ENCODE measurements at places on chromosomes 5 and 9.

GRCh38 chr9:109518621-109519335 is 20.7 kb upstream of the PTPN3 start:
- DNase-seq, result no peak

DNA sequence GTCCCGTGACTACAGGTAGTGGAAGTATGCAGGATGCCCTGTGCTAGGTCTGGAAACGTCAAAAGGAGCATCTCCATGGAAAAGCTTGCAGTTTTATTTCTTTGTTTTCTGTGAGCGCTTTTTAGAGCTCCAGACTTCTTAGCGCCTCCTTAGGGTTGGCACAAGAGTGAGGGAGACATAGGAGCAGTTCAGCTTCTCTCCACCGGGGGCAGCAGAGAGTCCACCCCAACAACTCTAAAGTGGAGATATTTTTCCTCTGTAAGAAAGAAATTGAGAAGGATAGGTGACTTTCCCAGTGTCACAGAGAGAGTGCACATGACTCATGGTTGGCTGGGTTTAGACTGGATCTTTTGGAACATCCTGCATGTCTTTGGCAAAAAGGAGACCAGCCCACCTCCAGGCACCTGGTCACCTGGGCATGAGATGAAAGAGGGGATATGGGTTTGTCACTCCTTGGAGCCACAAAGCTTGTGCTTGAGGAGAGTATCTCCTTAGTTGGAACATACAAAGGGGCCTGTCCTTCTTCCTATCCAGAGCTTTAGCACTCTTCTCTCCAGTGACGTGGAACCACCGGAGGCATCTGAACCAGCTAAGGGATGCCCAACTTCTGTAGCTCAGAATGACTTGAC is 637.7 kb downstream of the SEMA5A start:
- DNase-seq, result no peak

DNA sequence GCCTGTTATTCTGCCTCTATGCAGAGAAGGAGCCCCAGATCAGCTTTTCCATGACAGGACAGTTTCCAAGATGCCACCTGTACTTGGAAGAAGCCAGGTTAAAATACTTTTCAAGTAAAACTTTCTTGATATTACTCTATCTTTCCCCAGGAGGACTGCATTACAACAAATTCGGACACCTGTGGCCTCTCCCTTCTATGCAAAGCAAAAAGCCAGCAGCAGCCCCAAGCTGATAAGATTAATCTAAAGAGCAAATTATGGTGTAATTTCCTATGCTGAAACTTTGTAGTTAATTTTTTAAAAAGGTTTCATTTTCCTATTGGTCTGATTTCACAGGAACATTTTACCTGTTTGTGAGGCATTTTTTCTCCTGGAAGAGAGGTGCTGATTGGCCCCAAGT is 301 bp upstream of the IL4 start:
- DNase-seq, result no peak

DNA sequence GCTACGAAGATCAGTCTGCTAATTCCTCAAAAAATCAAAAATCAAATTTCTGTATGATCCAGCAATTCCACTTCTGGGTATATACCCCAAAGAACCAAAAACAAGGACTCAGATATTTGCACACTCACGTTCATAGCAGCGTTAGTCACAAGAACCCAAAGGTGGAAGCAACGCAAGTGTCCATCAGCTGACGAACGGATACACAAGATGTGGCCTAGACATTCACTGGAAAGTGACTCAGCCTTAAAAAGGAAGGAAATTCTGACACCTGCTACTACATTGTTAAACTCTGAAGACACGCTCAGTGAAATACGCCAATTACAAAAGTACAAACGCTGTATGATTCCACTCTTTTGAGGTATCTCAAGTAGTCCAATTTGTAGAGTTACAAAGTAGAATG is 93.3 kb downstream of the OTULIN start:
- DNase-seq, result no peak

GRCh38 chr5:39262981-39263380 is 43.6 kb upstream of the FYB1 start:
- DNase-seq, result peak; percentile 11

DNA sequence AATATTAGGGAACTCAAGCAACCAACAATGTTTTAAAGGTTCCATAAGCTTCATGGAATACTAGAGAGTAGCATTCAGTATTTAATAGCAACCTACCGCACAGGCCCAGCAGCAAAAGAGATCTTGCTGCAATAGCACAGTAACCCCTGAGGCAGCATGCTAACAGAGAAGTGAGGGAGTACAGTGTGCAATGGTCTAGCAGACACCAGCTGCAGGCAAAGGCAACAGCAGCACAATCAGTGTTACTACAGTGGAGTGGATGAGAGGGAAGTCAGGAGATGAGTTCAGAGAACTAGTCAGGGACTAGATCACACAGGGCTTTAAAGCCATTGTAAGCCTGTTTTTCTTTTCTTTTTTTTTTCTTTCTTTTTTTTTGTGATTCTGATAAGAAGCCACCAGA is 2.8 kb downstream of the TICAM2 start:
- no peak for DNase-seq

- no peak for DNase-seq
These were observed 324.5 kb downstream of the ARHGEF28 start for GRCh38 chr5:73950441-73950873.

DNA sequence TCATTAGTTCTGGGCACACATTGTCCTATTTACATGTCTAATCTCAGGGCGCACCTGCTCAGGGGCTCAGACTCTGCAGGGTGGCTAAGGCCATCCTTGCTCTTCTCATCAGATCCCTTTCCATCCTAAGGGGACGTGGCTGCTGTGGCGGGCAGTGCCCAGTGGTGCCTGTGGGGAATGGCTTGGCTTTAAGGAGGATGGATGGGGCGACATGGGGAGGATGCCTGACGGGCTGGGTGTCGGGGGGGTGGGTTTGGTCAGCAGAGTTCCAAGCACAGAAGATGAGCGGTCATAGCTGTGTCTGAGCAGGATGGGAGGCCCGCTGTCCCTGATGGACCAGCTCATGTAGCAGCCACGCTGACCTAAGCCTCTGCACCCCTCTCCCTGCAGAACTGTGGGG is 40.9 kb upstream of the SUSD3 start:
- DNase-seq, result no peak

DNA sequence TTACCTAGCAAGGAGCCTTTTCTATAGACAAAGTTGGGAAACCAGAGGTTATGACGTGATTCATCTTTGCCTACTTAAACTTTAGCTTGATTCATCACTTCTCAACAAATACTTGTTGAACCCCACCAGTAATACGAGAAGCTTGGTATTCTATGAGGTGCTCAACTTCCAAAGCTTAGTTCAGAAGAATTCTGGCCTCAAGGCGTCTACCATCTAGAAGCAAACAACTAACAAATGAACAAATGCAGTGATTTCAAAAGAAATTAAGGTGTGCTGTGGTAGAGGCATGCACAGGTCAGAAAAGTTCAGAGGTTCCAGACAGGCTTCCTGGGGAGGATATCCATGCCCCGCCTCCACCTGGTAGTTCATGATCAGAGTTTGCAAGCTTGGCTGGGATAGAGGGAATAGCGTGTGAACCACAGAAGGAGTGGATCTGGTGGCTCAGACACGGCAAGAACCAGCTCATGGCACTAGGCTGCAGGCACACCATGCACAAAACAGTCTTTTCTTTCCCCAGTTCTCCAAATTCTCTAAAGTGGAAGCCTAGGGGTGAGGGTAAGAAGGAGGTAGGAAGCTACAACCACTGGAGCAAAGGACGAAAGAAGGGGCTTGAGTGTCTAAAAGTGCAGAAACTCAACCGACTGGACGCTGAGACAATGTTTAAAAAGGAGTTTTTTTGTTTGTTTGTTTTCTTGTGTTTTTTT is 473.0 kb downstream of the RAB3C start:
- DNase-seq, result no peak

GRCh38 chr9:70367305-70367930 is 47.0 kb downstream of the KLF9 start:
- no peak for DNase-seq

DNA sequence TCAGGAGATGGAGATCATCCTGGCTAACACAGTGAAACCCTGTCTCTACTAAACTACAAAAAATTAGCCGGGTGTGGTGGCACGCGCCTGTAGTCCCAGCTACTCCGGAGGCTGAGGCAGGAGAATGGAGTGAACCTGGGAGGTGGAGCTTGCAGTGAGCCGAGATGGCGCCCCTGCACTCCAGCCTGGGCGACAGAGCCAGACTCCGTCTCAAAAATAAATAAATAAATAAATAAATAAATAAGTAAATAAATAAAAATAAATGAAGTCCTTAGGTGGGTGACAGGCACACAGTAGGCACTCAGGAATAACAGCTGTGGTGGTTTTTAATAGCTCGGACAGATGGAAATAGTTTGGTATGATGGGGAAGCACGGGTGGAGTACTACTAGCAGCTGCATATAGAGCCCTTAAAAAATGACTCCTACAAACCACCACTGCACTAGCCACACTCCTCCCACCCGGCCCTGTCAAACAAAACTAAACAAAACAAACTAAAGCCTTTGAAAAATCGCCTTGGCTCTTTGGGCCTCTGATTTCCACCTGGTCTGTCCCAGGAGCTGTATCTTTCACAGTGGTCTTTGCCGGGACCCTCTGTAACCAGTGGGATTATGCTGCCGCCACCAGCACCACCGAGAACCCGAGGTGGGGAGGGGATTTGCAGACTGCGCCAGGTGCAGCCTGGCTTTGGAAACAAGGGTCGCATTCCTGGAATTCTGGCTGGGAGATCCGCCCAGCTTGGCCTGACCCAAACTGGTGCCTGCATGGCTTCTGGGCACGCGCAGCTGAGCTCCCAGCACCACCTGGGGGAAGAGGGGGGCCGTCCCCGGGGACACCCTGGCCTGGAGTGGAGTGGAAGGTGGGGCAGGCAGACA is 5.1 kb upstream of the WDR5 start:
- DNase-seq, result no peak

DNA sequence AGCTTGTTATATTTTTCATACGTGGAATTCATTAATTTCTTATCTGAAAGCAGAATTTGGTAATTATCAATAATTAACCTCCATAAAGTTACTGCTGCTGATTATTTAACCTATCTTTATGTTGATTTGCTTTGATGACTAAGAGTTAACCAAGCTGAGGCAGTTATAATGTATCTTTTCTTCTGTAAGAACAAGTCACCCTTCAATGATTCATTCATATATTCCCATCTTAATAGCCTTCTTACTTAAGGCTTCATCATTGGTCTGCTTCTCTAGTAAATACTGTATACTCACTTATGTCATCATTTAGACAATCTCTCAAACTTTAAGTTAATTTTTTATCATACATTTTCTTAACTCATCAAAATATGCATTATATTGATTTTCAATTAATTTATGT is 592.2 kb downstream of the ANXA1 start:
- DNase-seq, result no peak

- no peak for DNase-seq
These were observed 482.6 kb downstream of the ZNF608 start for GRCh38 chr5:124263680-124264491.

DNA sequence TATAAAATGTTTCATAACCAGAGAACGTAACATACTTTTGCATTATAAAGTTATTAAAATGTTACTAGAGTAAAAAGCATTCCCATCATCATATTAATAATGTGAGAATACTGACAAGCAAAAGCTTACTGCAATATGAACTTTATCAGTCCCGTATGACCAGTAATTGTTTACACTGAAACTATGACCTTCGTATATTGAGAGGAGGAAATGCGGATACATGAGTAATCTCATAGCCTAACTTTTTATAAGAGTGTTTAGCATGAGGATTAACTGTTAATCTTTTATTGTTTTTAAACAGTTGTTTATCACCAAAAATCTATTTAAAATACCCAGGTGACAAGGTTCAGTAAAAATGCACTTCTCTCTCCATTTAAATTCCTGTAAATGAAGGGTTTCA is 272.4 kb downstream of the SLF1 start:
- no peak for DNase-seq

- no peak for DNase-seq
These were observed 10.4 kb upstream of the CRB2 start for GRCh38 chr9:123345567-123345955.

GRCh38 chr5:177502886-177503285 is 5.5 kb upstream of the PDLIM7 start:
- DNase-seq, result no peak

- DNase-seq, result no peak
These were observed 88.1 kb downstream of the PCSK1 start for GRCh38 chr5:96344678-96345577.

- peak; percentile 10 for DNase-seq
These were observed 51.2 kb downstream of the SLC1A3 start for GRCh38 chr5:36657563-36657995.

DNA sequence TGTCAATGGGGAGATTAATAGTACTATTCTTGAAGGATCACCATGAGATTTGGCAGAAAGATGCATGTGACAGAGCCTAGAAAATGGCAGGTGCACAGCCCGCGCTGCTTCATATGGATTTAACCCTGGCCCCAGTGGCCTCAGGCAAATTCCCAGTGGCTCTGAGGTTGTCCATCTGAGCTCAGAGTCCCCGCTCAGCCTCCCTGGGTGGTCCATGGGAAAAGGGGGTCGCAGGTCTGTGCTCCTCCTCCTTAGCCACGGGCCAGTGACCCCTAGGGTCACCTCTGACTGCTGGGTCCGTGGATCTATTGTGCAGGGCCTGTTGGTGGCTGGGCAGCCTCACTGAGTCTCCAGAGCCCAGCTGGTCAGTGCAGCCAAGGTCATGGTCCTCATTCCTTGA is 93.3 kb upstream of the BOD1 start:
- no peak for DNase-seq

DNA sequence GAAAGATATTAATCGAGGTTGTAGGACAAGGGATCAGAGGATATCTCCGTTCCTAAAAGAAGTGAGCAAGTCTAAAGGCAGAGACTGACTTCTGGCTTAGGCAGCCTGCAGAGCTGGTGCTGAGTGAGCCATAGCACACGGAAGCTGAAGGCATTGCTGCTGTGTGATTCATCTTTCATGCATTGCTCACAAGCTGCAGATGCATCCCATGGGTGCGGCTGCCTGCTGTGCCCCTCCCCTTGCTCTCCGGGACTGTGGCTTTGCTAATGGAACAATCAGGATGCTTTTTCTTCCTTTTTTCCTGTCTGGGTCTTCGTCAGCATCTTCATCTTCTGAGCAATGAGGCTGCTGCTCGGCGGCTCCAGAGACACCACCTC is 341.4 kb downstream of the DIRAS2 start:
- DNase-seq, result no peak

DNA sequence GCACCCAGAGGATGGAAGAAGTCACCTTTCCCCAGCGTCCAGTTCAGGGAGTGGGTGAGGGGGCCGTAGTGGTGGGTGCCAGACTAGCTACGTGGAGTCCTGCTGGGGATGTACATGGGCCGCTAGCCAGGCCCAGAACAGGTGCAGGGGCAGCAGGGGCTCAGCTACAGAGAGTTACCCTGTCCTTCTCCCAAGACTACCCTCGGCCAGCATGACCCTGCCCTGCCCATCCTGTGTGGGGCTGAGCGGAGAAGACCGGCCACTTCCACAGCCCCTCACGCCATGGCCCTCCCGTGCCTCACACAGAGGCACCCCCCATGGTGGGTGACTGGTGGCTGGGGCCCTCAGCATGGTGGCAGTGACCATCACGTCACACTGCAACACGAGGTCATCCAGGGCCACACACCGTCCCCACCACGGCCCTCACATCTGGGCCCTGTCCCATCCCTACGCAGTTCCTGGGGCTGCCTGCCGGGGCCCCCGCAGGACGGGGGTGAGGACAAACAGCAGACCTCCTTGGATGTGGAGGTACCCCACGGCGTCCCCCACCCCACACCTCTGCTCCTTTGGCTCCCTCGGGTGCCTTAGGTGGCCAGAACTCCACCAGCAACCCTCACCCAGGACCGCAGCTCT is 977 bp upstream of the DPP7 start:
- DNase-seq, result no peak

- no peak for DNase-seq
These were observed 151.8 kb downstream of the SEC61B start for GRCh38 chr9:99373912-99374311.

- DNase-seq, result no peak
These were observed 9.4 kb downstream of the TSC1 start for GRCh38 chr9:132935026-132935425.
